ENCODE measurements at places on chromosomes 12 and 14.

DNA sequence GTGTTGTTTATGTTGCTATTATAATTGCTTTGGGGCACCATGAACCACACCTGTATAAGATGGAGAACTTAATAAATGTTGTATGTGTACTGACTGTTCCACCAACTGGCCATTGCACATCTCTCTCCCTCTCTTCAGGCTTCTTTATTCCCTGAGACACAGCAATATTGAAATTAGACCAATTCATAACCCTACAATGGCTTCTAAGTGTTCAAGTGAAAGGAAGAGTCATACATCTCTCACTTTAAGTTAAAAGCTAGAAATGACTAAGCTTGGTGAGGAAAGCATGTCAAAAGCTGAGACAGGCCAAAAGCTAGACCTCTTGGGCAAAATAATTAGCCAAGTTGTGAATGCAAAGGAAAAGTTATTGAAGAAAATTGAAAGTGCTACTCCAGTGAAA, 373.3 kb downstream of the RGS6 start:
- DNase-seq: no peak

DNA sequence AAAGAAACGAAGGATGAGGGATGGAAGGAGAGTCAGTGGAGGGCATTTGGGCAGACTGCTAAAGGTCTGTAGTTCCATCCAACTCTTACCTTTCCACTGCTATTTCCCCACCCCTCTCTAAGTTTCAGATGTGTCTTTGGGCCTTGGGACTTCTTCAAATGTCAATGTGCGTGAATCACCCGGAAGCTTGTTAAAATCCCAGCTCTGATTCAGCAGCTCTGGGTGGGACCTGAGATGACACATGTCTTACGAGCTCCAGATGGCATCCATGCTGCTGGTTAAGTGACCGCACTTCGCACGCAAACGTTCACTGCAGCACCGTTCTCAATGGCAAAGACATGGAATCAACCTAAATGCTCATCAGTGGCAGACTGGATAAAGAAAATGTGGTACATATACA, 309.9 kb downstream of the VRK1 start:
- DNase-seq: no peak

- DNase-seq: no peak
Observed at GRCh38 chr14:83816761-83817160, 1713.2 kb upstream of the FLRT2 start.

GRCh38 chr14:104788161-104788818, 7.3 kb downstream of the AKT1 start:
- no peak for DNase-seq

- peak; percentile 7 for DNase-seq
Observed at GRCh38 chr14:71142375-71143038, 235.2 kb downstream of the PCNX1 start.

- DNase-seq: no peak
Observed at GRCh38 chr14:74821267-74821915, 54.6 kb downstream of the PROX2 start.

DNA sequence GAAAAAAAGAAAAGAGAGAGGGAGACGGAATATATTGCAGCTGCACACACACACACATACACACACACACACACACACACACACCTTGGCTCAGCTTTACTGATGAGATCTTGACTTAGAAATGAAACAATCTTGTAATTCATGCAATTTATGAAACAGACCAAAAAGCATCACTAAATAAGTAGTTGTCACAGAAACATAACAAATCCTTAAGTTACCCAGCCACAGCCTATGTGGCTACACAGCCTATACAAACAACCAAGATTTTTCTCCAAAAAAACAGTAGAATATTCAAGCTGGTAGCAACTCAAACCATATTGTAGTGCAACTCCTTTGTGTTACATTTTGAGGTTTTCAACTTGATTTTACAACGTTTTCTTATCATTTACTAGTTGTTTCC, 37.9 kb upstream of the GNG2 start:
- no peak for DNase-seq

DNA sequence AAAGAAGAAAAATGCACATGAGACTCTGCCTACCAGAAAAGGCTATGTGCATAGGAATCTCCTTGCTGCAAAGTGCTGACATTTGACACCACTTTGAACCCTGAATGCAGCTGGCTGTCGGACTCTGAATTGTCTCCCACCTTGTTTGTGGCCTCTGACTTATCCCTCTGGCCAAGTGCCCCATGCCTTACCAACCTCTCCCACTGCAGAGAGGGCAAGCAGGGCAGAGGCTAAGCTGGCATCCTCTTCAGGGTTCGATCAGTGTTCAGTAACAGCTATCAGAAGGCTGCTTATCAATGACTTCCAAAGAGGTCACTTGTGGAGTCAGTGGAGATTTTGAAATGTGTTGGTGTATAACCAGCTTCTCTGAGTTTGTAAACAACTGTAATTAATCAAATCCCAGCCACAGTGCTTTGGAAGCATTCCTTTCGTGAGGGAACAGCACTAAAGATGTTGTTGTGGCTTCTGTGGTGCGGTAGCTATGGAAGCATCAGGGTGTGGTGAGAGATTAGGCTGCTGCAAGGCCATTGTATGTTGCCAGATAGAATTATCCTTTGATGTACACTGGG, 22.6 kb upstream of the BMP4 start:
- DNase-seq: no peak

DNA sequence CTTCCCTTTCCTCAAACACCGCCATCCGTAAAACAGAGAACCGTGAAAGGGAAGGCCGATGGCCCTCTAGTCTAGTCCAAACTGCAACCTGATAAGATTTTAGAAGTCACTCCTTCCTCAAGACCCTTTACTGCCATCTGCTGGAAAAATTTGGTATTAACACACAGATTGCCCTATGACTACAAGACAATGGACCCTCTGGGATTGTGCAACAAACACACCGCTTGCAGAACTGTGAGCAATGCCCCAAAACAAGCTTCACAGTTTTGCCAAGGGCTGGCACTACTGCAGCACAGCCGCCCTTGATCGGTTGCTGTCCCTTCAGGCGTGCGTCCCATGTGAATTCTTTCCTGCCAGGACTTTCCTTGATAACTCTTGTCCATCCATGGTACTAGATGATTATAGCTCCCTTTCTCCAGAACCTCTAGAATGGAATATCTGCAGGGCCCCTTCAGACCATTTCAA, 23.1 kb downstream of the LLPH start:
- DNase-seq: peak; percentile 83

DNA sequence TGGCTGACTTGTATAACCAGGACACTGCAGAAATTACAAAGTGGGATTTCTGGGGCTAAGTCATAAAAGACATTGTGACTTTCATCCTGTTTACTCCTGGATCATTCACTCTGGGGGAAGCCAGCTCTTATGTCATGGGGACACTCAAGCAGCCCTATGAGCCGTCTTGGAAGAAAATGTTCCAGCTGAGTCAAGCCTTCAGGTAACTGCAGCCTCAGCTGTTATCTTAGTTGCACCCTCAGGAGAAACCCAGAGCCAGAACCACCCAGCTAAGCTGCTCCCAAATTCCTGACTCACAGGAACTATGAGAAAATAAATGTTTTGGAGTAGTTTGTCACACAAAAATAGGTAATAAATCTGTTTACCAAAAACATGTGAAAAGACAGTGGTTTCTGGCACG, 43.1 kb upstream of the GXYLT1 start:
- DNase-seq: no peak

DNA sequence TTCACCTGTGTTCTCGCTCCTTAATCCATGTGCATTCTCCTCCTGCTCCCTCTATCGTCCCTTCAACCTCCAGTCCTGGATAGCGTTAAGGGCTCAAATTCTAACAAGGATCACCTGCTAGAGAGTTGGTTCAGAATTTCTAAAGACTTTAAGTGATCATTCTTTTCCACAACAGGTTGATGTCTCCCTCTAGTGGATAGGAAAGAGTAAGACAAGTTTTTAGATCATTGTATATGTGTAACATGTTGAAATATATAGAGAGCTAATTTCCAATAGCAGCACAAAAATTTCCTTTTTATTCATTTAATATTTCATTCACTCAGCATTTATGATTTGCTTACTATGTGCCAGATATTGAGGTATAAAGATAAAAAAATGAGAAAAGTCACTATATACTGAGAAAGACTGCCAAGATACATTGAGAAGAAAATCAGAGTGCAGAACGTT, 9.3 kb upstream of the ESR2 start:
- DNase-seq: no peak

- no peak for DNase-seq
Observed at GRCh38 chr12:106138633-106139421, at the start of gene NUAK1. TSS of gene NUAK1 (minus strand) at chr12:106138954. CDS start at chr12:106138653, 301 bp downstream.

DNA sequence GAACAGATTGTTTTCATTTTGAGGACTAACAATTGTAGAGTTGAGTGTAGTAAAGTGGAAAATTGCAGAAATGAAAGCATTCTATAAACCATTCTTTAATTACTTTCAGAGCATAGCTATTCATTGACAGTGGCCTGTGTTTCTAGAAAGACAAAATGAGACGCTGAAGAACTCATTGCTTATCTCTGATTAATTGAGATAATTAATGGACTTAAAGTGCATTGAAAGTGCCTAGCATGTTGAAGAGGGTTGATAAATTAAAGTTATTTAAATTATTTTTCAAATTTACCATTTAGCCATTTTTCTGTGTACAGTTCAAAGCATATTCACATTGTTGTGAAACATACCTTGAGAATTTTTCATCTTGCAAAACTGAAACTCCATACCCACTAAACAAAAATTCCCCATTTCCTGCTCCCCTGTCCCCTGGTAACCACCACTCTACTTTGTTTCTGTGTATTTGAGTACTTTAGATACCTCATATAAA, 57.4 kb downstream of the DAAM1 start:
- DNase-seq: no peak

- peak; percentile 56 for DNase-seq
Observed at GRCh38 chr12:8687846-8688601, 9.8 kb upstream of the RIMKLB start.

DNA sequence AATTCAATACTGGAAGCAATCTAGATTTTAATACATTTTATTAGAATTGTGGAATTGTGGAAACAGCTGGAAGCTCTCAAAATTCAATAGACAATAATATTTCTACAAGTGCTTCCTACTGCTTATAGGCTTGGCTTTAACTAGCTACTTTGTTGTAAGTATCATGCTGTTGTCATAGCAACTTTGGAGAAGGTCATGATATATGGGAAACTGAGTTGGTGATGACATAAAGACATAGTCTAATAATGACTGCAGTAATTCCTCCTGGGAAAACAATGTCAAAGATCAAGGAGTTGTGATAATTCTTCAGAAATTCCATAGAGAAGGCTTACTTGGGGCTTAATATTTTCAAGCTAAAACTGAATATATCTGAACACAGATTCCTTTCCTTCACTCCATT, 266.6 kb downstream of the KIF21A start:
- DNase-seq: no peak

DNA sequence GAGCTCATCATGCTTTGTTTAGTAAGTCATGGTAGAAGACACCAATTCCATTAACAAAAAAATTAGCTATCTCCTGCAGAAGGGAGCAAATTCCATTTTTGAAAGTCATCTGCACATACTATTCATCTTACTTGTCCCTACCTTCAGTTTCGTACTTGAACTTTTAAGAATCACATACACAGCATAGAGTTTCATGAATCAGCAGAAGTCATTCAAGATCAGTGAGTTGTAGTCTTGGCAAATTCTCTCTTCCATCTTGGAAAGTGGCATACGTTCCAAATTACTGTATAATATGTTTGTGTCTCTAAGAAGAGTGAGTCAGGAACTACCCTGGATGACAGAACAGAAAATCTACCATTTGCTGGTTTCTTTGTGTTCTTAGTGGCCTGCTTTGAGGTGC, 14.1 kb downstream of the VRK1 start:
- DNase-seq: no peak

- no peak for DNase-seq
Observed at GRCh38 chr12:57521525-57522010, 1.1 kb upstream of the MBD6 start.

- no peak for DNase-seq
Observed at GRCh38 chr14:73816393-73816816, 35.2 kb upstream of the PTGR2 start.

DNA sequence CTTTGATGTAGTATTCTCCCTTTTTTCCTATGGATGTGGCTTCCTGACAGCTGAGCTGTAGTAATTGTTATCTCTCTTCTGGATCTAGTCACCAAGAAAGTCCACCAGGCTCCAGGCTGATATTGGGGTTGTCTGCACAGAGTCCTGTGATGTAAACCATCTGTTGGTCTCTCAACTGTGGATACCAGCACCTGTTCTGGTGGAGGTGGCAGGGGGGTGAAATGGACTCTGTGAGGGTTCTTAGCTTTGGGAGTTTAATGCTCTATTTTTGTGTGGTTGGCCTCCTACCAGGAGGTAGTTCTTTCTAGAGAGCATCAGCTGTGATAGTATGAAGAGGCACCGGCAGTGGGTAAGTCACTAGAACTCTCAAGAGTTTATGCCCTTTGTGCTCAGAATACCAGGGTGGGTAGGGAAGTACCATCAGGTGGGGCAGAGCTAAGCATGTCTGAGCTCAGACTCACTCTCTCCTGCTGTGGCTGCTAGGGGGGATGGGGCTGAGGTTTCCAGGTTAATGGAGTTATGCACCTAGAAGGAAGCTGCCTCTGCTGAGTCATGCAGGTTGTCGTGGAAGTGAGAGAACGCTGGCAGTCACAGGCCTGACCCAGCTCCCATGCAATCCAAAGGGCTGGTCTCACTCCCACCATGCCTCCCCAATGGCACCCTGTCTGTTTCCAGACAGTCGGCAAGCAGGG, 3.0 kb upstream of the TAS2R14 start:
- DNase-seq: no peak

GRCh38 chr12:88360343-88360742, 218.2 kb downstream of the TMTC3 start:
- DNase-seq: no peak

DNA sequence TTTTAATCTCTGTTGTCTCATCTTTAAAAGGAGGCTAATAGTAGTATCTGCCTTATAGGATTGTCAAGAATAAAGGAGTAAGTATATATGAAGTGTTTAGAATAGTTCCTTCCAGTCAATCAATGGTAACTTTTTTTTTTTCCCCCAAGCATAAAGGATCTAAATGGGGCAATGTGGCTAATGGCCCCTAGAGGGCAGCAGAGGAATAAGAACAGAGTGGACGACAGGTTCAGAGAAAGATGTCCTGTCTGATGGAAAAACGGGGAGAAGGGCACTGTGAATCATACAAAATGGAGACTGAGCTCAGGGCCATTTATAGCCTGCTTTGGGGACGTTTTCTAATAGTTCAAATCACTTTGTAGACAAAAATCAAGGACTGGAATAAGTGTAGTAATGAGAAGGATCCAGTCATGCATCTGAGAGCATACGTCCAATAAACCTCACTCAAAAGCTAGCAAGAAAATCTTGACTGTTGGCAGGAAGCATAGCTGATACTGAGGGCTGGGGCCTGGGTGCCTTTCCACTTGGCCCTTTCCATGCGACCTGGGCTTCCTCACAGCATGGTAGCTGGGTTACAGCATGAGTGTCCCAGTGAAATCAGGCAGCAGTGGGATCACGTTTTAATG, 51.3 kb downstream of the IFNG-AS1 start:
- peak; percentile 50 for DNase-seq

DNA sequence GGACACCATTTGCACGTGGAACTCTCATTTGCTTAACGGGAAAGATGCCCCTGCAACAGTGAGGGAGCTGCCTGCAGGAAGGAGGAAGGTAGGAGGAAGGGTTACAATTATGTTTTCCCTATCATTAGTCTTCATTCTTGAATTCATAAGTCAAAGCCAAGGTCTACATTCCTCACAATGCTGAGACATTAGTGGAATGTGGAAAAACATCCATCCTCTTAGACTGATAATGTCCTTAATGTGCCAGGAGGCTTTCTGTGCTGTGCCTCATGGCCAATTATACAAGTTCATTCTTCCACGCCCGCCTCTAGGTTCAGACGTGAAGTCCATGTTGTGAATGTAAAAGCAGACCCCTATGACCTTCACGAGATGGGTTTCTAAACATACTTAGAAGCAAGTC, 1212.4 kb upstream of the TMEM132C start:
- DNase-seq: no peak
